Placental epithelial cell (primary cell): ENCODE measurements at places on chromosomes 3 and 15. TPM values are rescaled to one million over a fixed set of nuclear protein-coding genes. Genes with fewer than 3 reads are reported as not detected.

The SAMMSON gene
- total RNA-seq, result not detected in 2 replicates

The CHRD gene
- under 0.01 TPM in 1 of 2 replicates, not detected in the other for total RNA-seq

The TTLL13 gene
- not detected in 2 replicates for total RNA-seq

The KBTBD13 gene
- total RNA-seq, result not detected in 2 replicates

The SAXO2 gene
- total RNA-seq, result 0.39 and 6.6 TPM in 2 replicates

The ASB14 gene
- total RNA-seq, result under 0.01 TPM in 1 of 2 replicates, not detected in the other

The RASGRP1 gene
- total RNA-seq, result under 0.01 and 0.11 TPM in 2 replicates

The MYO5C gene
- under 0.01 and 0.39 TPM in 2 replicates for total RNA-seq

The RASGRF1 gene
- total RNA-seq, result 3.1 and 5.0 TPM in 2 replicates

The CCNB2 gene
- 11.4 and 26.9 TPM in 2 replicates for total RNA-seq

The TGM4 gene
- 7.3 and 16.5 TPM in 2 replicates for total RNA-seq

The GOLGA8G gene
- total RNA-seq, result under 0.01 TPM in 1 of 2 replicates, not detected in the other

The SNTN gene
- total RNA-seq, result not detected in 2 replicates

The MYH15 gene
- 0.39 and 4.1 TPM in 2 replicates for total RNA-seq

The ATP13A5 gene
- total RNA-seq, result not detected in 2 replicates
